ENCODE measurements at places on chromosomes 12 and 14. TPM values are rescaled to one million over a fixed set of nuclear protein-coding genes. Genes with fewer than 3 reads are reported as not detected.

MMP17 gene
- polyA plus RNA-seq = 3.4 TPM

SMIM41 gene
- not detected for polyA plus RNA-seq

RNASE1 gene
- not detected for polyA plus RNA-seq

BIN2 gene
- 93.8 TPM for polyA plus RNA-seq

EPYC gene
- not detected for polyA plus RNA-seq

ITGB7 gene
- polyA plus RNA-seq = 238 TPM

ADGRD1 gene
- 0.50 TPM for polyA plus RNA-seq

DNAJC22 gene
- not detected for polyA plus RNA-seq

CRIP2 gene
- 70.8 TPM for polyA plus RNA-seq

AVPR1A gene
- polyA plus RNA-seq = not detected

TRMT61A gene
- polyA plus RNA-seq = 12.6 TPM

CNPY2 gene
- polyA plus RNA-seq = 160 TPM

OR4E2 gene
- not detected for polyA plus RNA-seq

AQP2 gene
- not detected for polyA plus RNA-seq

KRT82 gene
- polyA plus RNA-seq = not detected

RNASE3 gene
- polyA plus RNA-seq = not detected

OR4E1 gene
- not detected for polyA plus RNA-seq

PIGH gene
- polyA plus RNA-seq = 46.6 TPM

HPD gene
- not detected for polyA plus RNA-seq

GPR135 gene
- polyA plus RNA-seq = 0.36 TPM

TAS2R7 gene
- polyA plus RNA-seq = not detected

SIX6 gene
- polyA plus RNA-seq = not detected

MAP3K9 gene
- 5.3 TPM for polyA plus RNA-seq
